Left ventricle myocardium inferior (tissue), 1 donor: ENCODE measurements at places on chromosomes 1 and 21. TPM values are rescaled to one million over a fixed set of nuclear protein-coding genes. Genes with fewer than 3 reads are reported as not detected.
A peak's percentile ranks its signal among the peaks of the same experiment; 100 is the strongest.

GRCh38 chr1:58905126-58905490, 121.3 kb upstream of the JUN start:
- no peaks in the 10 kb centered on the region for H3K36me3 ChIP-seq
- peak overlapping the region; percentile 97 for H3K27ac ChIP-seq
- H3K27me3 ChIP-seq: no peaks in the 10 kb centered on the region
- H3K4me3 ChIP-seq: no peak overlapping the region
- peaks cover 27% of the 10 kb centered on the region for H3K4me1 ChIP-seq

DNA sequence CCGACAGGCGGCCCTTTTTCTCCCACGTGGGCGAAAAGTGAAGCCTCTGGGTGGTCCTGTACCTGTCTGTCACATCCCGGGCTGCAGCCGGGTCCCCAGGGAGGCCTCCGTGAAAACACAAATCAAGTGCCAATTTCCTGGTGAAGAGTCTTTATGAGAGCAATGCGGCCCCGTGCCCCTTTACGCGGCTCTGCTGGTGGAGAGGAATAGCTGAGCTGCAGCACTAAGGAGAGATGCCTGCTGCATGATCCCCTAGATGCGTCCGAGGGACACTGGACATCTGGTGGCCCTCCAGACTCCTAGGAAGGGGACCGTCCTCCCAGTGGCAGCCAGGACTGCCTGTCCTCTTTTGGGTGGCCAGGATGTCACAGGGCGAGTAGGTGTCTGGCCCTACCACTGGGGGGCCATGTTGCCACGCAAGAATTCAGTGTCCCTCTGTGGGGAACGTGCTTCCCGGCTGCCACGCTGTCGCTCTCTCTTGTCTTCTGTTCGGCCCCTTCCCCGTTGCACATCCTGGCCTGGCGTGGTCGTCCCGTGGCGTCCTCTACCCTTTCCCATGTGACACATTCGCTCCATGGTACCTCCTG, 38.7 kb downstream of the COL18A1 start:
- peaks cover 13% of the 10 kb centered on the region for H3K4me1 ChIP-seq
- no peak overlapping the region for H3K4me3 ChIP-seq
- H3K27ac ChIP-seq: no peak overlapping the region
- peaks cover 7% of the 10 kb centered on the region for H3K36me3 ChIP-seq

DNA sequence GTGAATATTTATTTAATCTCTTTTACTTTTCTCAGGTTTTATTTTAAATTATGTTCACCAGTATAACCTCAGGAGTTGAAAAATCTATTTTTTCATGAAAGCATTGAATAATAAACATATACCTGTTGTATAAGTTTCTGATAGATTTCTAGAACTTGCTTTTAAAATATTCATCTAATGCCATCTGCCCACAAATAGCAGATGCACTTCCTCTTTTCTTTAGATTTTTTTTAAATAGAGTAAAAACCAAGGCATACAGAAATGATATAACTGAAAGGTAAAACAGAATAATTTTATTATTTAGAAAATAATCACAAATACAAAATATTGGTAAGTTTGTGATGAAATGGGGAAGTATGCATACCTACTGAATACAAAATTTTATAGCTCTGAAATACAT, 130.7 kb upstream of the PRMT6 start:
- H3K27me3 ChIP-seq: no peaks in the 10 kb centered on the region
- no peak overlapping the region for H3K4me3 ChIP-seq
- H3K27ac ChIP-seq: no peak overlapping the region

GRCh38 chr1:62306065-62306464, 13.2 kb downstream of the KANK4 start:
- peaks cover 10% of the 10 kb centered on the region for H3K27me3 ChIP-seq
- no peaks in the 10 kb centered on the region for H3K36me3 ChIP-seq

DNA sequence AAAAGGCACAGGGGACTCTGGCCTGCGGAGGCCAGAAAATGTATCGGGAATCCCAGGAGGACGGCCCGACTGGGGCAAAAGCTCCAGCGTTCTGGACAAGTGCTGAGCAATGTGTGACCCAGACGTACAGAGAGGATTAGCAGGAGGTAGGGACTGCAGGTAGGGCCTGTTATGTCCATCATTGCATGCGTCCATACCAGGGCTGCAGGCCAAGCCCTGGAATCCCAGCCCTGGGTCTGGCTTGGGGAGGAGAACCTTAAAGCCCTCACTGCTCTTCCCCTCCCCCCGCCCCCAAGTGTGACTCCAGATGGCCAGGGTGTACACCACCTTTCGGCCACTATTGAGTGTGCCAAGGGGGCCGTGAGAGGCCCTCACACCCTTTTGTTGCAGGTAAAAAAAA, 2.0 kb downstream of the RNF207 start:
- H3K27ac ChIP-seq: peak overlapping the region; percentile 98
- peak overlapping the region; percentile 83 for H3K4me3 ChIP-seq
- H3K4me1 ChIP-seq: peaks cover 76% of the 10 kb centered on the region
- H3K27me3 ChIP-seq: no peaks in the 10 kb centered on the region
- DNase-seq: no peak

DNA sequence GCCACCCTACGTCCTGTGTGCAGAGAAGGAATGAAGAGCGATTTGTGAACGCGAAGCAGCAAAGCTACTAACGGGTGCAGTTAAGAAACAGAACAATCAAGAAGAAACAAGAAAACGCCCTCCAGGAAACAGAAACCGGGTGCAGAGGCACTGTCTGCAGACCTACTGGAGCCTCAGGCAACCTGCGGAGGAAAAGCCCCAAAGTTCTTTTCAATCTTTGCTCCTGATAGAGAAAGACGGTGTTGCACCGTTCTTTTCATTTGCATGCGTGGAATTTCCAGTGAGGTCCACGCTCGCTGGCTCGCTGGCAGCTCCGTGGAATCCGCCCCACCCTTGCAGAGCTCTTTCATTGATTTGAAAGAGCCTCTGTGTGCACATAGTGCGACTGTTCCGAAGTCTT, 37.0 kb upstream of the PDE9A start:
- H3K27me3 ChIP-seq: peaks cover 57% of the 10 kb centered on the region
- H3K36me3 ChIP-seq: no peaks in the 10 kb centered on the region
- DNase-seq: no peak
- H3K27ac ChIP-seq: no peak overlapping the region

- no peak overlapping the region for H3K4me3 ChIP-seq
- no peaks in the 10 kb centered on the region for H3K36me3 ChIP-seq
- no peaks in the 10 kb centered on the region for H3K4me1 ChIP-seq
- no peak overlapping the region for H3K27ac ChIP-seq
- H3K27me3 ChIP-seq: peaks cover 25% of the 10 kb centered on the region
Measured at GRCh38 chr21:45855248-45855811, 126.2 kb upstream of the COL6A1 start.

DNA sequence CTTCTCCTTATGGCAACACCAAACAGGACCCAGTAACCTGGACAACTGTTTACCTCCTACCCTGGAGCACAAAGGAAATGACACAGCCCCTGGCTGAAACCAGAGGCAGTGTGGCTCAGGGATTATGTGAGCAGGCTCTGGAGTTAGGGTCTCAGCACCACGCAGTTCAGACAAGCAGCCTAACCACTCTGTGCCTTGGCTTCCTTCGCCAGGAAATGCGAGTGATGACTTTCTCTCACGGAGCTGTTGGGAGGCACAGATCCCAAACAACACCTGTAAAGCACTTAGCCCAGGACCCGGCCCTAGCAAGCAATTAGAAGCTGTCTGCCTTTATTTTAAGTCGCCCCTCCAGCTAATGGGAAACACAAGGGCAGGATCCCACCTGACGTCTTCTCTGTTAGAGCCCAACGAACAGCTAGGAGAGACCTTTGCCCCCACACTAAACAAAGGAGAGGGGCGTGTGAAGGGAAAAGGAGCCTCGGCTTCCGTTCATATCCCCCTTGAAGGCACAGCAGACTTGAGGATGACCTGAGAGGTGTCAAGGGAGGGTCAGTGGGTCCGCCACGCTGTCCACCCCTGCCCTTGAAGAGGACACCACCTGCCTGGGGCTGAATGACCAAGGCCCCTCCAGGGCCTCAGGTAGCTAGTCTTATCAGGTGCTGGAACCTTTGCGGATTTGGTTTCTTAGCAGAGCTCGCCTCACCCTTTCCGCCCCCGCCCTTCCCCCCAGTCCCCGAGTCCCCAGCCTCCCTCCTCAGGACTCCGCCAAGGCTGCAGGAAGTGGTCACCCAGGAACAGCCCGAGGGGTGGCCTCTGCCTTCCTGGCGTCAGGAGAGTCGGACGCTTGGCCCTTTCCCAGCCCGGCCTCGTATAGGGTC, 860 bp downstream of the TMEM63A start:
- H3K4me1 ChIP-seq: peaks cover 73% of the 10 kb centered on the region
- H3K27ac ChIP-seq: peak overlapping the region; percentile 94
- peaks cover 7% of the 10 kb centered on the region for H3K36me3 ChIP-seq
- H3K27me3 ChIP-seq: no peaks in the 10 kb centered on the region
- H3K4me3 ChIP-seq: peak overlapping the region; percentile 96

DNA sequence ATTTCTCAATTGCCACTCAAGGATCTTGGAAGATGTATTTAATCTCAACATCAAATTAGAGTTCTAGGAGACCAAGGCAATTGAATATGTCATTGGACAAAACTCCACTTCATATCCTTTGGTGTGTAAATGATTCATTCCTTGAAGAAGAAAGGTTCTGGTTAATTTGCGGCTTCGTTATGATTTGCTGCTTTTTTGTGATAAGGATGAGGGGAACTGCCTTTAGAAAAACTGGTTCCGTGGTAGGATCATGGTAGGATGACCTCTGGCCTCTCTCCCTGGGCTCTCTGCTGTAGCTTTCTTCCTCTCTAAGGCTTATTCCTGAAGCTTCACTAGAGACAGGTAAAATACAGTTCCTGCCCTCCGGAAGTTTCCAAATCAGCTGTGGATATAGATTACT, 51.5 kb upstream of the ERRFI1 start:
- no peak for DNase-seq
- H3K27ac ChIP-seq: peak overlapping the region; percentile 70
- no peak overlapping the region for H3K4me3 ChIP-seq
- peaks cover 32% of the 10 kb centered on the region for H3K4me1 ChIP-seq
- H3K27me3 ChIP-seq: no peaks in the 10 kb centered on the region
- no peaks in the 10 kb centered on the region for H3K36me3 ChIP-seq

- no peaks in the 10 kb centered on the region for H3K36me3 ChIP-seq
- no peaks in the 10 kb centered on the region for H3K4me1 ChIP-seq
- H3K4me3 ChIP-seq: no peak overlapping the region
- no peak overlapping the region for H3K27ac ChIP-seq
- no peak for DNase-seq
Measured at GRCh38 chr21:34813266-34813894, 144.6 kb downstream of the CLIC6 start.

- peaks cover 16% of the 10 kb centered on the region for H3K27me3 ChIP-seq
- DNase-seq: peak; percentile 58
- peak overlapping the region; percentile 83 for H3K27ac ChIP-seq
- peaks cover 25% of the 10 kb centered on the region for H3K4me1 ChIP-seq
- H3K36me3 ChIP-seq: no peaks in the 10 kb centered on the region
Measured at GRCh38 chr1:65265651-65266351, 43.5 kb upstream of the DNAJC6 start.

- DNase-seq: no peak
- no peak overlapping the region for H3K4me3 ChIP-seq
- no peak overlapping the region for H3K27ac ChIP-seq
- H3K36me3 ChIP-seq: no peaks in the 10 kb centered on the region
- peaks cover 54% of the 10 kb centered on the region for H3K4me1 ChIP-seq
- H3K27me3 ChIP-seq: no peaks in the 10 kb centered on the region
Measured at GRCh38 chr21:34548781-34549376, 36.9 kb upstream of the KCNE1 start.

GRCh38 chr1:16215882-16216753, 3.7 kb upstream of the ARHGEF19 start:
- DNase-seq: peak; percentile 80
- H3K36me3 ChIP-seq: no peaks in the 10 kb centered on the region
- H3K27ac ChIP-seq: peak overlapping the region; percentile 79
- H3K27me3 ChIP-seq: no peaks in the 10 kb centered on the region

GRCh38 chr1:107434361-107434693, 293.5 kb downstream of the NTNG1 start:
- H3K4me1 ChIP-seq: no peaks in the 10 kb centered on the region
- no peak overlapping the region for H3K27ac ChIP-seq
- H3K27me3 ChIP-seq: no peaks in the 10 kb centered on the region
- no peak for DNase-seq
- H3K36me3 ChIP-seq: no peaks in the 10 kb centered on the region

GRCh38 chr1:109184687-109185086, 29.0 kb upstream of the SARS1 start:
- H3K4me3 ChIP-seq: no peak overlapping the region
- no peaks in the 10 kb centered on the region for H3K36me3 ChIP-seq
- H3K27me3 ChIP-seq: no peaks in the 10 kb centered on the region
- peaks cover 12% of the 10 kb centered on the region for H3K4me1 ChIP-seq

GRCh38 chr1:47871799-47872353, 125.3 kb downstream of the TRABD2B start:
- no peaks in the 10 kb centered on the region for H3K36me3 ChIP-seq
- no peak for DNase-seq
- no peak overlapping the region for H3K27ac ChIP-seq
- no peak overlapping the region for H3K4me3 ChIP-seq
- peaks cover 33% of the 10 kb centered on the region for H3K4me1 ChIP-seq

DNA sequence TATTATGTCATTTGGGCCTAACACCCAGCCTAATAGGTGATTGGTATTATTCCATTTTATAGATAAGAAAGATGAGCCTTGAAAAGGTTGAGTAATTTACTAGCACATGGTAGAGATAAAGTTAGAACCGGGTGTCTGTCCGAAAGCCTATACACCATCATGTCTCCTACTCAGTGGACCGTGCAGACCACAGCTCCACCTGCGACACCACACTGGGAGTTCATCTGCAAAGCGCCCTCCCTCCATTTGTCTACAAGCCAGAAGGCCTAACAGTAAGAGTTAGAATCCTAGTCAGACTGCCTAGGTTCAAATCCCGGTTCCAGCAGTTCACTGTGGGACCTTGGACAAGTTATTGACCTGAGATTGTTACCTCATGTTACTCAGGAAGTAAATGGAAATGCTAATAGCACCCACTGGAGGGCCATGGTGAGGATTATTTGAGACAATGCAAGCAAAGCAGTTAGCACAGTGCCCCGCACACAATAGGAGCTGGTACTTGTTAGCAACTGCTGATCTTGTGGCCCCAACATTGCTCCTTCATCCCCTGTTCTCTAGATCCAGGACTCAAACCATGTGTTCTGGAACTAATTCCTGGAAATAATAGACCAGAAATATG, 20.5 kb downstream of the ARMH1 start:
- H3K4me1 ChIP-seq: no peaks in the 10 kb centered on the region
- no peak for DNase-seq
- no peak overlapping the region for H3K27ac ChIP-seq
- H3K36me3 ChIP-seq: no peaks in the 10 kb centered on the region
- H3K4me3 ChIP-seq: no peak overlapping the region
- H3K27me3 ChIP-seq: peaks cover 4% of the 10 kb centered on the region

- no peak overlapping the region for H3K4me3 ChIP-seq
- H3K36me3 ChIP-seq: peaks cover 44% of the 10 kb centered on the region
- H3K27me3 ChIP-seq: no peaks in the 10 kb centered on the region
Measured at GRCh38 chr1:220119043-220119512, 25.1 kb downstream of the IARS2 start.

The FGGY gene
- 31.2 TPM for total RNA-seq

The NBPF20 gene
- 0.88 TPM for total RNA-seq

The SDF4 gene
- 114 TPM for total RNA-seq

The S100A12 gene
- 2.3 TPM for total RNA-seq

The AGO4 gene
- 14.6 TPM for total RNA-seq

The TNFRSF4 gene
- total RNA-seq: 2.2 TPM
